ENCODE measurements at places on chromosomes 6 and 20.

- DNase-seq = no peak
Observed at GRCh38 chr6:16236631-16237199, 1.7 kb upstream of the GMPR start.

- DNase-seq = no peak
Observed at GRCh38 chr6:163655217-163656121, 241.0 kb downstream of the QKI start.

- DNase-seq = no peak
Observed at GRCh38 chr20:21234324-21234723, 68.8 kb upstream of the XRN2 start.

GRCh38 chr6:112956696-112957535, 609.8 kb downstream of the RFPL4B start:
- no peak for DNase-seq

- DNase-seq = no peak
Observed at GRCh38 chr6:156933201-156934068, 156.3 kb downstream of the ARID1B start.

GRCh38 chr20:34015401-34016335, 22.0 kb downstream of the RALY start:
- no peak for DNase-seq

- DNase-seq = no peak
Observed at GRCh38 chr6:143807103-143807772, 35.9 kb upstream of the LTV1 start.

GRCh38 chr6:14235653-14236356, 118.2 kb downstream of the CD83 start:
- no peak for DNase-seq

GRCh38 chr6:108260126-108260808, 573 bp downstream of the SNX3 start:
- peak; percentile 39 for DNase-seq

DNA sequence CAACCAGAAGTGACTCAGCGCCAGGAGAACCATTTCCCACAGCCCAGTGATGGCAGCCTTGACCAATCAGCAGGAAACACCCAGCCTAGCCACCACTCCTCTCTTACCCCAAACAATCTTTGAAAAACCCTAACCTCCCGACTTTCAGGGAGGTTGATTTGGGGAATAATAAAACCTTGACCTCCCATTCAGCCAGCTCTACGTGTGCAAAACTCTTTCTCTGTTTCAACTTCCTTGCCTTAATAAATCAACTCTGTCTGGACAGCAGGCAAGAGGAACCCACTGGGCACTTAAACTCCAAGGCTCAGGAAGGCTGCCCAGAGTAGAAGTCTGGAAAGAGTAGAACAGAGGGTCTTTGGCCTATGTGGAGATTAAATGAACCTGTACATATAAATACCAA, 35.0 kb downstream of the SERPINB1 start:
- no peak for DNase-seq

DNA sequence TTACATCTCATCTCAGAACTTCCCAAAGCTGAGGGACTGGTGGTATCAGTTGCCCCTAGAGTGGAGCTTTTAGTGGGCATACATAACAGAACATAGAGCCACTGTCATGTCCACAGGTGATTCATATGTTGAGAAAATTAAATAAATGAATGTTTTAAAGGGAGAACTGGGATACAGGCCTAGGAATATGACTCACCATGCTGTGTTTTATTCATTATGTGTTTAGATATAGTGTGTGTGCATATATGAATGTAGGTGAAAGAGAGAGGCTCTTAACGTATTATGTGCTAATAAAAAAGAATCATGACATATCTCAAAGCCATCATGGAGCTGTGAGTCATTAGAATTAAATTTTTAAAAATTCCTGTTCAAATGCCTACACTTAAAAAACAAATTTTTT, 332.2 kb upstream of the RSPO3 start:
- no peak for DNase-seq

DNA sequence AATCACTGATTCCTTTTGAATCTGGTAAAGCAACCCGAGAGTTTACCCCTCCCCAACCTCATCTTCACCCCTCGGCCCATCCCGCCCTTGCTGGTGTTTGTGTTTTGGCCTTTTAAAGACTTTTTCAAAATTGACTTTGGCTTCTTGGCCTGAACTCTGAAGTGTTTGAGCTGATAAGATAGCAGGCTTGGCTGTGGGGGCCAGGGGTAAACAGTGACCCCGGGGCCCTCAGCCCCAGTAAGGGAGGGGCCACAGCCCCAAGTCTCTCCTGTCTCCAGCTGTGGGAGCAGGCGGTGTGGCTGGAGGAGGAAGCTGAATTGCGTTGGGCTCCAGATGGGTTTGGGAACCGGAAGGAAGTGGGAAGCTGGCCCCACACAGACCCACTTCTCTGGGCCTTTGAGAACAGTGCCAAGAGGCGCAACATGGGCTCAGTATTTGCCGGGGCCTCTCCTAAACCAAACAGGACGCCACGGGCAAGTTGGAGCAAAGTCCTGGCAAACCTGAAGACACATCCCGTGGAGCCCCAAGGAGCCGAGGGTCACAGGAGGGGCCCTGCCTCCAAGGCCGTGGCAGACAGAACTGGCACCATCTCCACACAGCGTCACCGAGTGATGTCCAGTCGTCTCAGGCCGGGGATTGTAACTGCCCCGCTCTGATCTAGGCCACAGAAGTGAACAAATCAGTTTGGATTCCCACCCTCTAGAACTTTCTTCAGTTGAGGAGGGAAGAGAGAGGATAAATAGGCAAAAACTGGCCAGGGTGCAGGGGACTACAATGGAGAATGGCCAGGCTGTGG, 54.3 kb upstream of the PTPN1 start:
- no peak for DNase-seq

- DNase-seq = no peak
Observed at GRCh38 chr20:25000268-25000801, 7.8 kb upstream of the APMAP start.

DNA sequence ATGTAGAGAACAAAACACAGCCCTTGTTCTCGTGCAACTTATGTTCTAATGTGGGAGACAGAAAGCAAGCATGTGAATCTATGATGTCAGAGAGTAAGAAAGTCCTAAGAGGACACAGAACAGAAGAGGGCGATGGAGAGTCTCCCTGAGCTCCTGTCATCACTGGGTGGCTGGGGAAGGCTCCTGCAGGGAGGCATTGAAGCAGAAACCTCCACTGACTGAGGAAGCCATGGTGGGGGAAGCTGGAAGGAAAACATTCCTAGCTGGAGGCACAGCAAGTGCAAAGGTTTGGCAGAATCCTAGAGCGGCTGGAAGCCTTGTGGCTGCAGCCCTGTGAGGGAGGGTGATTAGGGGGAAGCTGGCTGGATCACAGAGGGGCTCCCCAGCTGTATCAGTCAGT, 248.0 kb downstream of the CDH26 start:
- DNase-seq = peak; percentile 9

GRCh38 chr20:16607364-16608276, 34.4 kb upstream of the KIF16B start:
- no peak for DNase-seq

DNA sequence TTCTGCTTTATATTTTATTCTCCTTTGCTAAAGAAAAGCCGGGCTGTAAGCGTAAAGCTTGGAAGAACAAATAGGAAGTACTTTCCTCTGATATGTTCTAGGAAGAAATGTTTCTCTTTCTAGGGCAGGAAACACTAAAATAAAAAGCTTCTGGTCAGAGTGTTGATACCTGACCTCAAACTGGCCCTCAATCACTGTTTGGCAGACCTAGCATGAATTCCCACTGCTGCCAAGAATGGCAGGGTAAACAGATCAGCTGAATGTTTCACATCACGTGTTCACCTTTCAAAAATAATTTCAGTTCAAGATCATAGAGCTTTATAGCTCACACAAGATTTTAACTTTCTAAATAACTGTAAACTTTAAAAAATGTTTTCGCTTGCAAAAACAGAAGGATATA, 2.9 kb downstream of the MPC1 start:
- DNase-seq = no peak

- no peak for DNase-seq
Observed at GRCh38 chr6:104987218-104987617, 30.3 kb downstream of the LIN28B start.

DNA sequence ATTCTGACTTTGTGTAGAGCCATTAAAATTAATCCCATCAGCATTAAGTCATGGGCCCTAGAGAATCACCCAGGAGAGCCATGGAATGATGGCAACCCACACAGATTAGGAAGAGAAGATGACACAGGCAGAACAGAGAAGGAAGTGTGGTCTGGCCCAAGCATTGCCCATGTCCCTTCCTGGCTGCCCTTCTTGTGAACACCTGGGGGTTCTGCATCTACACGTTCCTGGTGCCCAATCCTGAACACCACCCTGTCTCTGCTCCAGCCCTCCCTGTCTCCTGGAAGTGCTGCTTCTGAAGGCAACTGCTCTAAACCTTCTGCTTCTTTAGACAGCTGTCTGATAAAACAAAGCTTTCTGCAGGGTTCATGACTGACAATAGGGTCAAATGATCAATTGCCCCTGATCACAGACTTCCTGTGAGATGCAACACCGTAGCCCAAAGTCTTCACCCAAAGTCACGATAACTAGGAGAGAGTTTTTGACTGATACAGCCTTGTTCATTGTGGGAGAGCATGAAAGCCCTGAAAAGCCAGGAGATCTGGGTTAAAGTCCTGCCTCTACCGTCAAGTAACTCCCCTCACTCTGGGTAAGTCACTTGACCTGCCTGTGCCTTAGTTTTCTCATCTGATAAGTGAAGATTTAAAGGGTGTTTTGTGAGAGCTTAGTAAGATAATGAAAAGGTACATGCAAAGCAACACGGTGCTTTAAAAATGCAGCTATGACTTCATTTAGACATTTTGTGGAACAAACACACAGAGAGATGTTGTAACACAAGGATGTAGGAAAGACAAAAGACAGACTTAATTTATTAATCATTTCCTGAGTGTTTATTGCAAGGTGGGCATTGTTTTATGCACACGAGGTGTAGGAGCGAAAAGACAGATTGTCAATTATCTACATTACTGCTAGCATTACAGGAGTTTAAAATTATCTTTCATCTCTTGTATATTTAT, 291.2 kb upstream of the STXBP5 start:
- no peak for DNase-seq

- peak; percentile 83 for DNase-seq
Observed at GRCh38 chr20:62117658-62118057, 4.6 kb upstream of the LSM14B start.

DNA sequence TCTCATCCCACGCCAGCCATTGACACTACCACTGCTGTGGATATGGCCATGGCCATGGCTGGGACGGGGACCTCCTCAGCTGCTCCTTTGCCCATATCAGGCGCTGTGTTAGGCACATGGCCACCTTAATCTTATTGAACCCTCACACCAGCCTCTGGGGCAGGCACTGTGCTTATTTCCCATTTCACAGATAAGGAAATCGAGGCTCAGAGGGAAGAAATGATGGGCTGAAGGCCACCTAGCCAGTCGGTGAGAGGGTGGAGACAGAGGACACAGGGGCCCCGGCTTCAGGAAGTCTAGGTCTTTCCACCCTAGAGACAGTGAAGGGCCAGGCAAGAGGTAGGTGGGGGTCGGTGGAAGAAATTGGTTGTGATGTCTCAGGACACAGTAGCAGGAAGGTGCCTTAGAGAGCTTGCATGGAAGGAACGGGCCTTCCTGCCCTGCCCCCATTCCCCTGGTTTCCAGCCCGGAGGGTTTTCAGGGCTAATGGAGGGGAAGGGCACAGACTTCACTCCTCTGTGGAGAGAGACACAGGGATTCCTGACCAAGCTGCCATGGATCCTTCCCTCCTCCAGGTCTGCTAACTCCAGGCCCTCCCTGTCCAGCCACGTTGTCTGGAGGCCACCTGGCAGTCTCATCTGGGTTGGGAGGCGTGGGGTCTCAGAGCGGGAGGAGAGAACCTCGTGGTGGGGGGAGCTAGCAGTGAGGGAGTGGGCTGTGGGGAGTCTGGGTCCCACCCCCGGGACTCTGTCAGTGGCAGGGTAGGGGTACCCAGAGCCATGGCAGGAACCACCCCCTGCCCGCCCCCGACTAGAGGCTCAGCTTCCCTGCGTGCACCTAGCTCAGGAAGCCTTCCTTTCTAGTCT, 120.4 kb downstream of the VEGFA start:
- no peak for DNase-seq

All from activated CD4-positive, alpha-beta T cell treated with anti-CD3 and anti-CD28 coated beads, Interleukin-2, amount 10 ng/mL, durations not matched to agents 7 days and 5 days (primary cell).